ENCODE measurements at places on chromosomes 5 and 9.
A peak's percentile ranks its signal among the peaks of the same experiment; 100 is the strongest.

DNA sequence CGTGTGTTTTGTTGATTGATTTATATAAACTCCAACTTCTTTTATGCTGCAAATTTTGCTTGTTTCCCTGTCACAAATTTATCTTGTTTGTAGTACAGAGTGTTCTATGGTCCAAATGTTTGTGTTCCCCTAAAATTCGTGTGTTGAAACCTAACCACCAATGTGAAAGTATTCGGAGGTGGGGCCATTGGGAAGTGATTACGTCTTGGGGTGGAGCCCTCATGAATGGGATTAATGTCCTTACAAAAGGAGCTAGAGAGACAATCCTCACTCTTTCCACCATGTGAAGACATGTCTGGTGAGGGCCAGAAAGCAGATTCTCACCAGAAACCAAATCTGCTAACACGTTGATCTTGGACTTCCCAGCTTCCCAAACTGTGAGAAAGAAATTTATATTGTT is 262.0 kb downstream of the MAN2A1 start:
- no peak for DNase-seq

- DNase-seq = no peak
Measured at GRCh38 chr5:113024076-113024697, 47.6 kb downstream of the DCP2 start.

DNA sequence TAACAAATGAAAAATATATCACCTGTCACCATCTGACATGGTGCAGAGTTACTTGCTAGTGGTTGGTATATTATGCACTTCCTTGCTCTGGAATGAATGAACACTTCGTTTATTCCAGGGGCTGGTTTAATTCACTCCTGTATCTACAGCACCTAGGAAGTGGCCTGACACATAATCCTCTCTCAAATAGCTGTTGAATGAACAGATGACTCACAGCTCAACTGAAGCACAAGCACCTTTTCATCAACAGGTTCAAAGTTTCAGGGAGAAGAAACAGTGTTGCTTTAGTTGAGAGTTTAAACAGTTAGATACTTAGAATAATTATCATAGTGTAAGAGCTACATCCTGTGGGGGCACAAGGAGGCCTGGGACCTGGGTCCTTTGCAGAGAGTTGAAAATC is 135.0 kb upstream of the DAP start:
- no peak for DNase-seq

DNA sequence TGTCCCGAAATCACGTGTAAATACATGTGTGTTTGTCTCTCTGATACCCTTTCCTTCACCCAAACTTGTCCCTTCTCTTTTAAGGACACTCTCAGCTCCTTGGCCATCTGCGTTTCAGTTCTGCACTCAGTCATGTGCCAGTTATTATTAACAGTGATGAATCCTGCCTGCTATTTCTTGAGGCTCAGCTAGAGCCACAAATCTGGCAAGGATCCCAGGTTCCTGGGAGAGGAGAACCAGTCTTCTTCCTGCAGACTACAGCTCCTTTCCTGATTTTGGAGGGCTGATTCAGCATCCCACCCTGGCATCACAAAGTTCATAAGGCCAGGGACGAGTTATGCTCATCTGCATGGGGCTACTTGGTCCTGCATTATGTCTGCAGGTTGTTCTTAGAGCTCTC is 5.6 kb downstream of the MAMDC2 start:
- DNase-seq = no peak

DNA sequence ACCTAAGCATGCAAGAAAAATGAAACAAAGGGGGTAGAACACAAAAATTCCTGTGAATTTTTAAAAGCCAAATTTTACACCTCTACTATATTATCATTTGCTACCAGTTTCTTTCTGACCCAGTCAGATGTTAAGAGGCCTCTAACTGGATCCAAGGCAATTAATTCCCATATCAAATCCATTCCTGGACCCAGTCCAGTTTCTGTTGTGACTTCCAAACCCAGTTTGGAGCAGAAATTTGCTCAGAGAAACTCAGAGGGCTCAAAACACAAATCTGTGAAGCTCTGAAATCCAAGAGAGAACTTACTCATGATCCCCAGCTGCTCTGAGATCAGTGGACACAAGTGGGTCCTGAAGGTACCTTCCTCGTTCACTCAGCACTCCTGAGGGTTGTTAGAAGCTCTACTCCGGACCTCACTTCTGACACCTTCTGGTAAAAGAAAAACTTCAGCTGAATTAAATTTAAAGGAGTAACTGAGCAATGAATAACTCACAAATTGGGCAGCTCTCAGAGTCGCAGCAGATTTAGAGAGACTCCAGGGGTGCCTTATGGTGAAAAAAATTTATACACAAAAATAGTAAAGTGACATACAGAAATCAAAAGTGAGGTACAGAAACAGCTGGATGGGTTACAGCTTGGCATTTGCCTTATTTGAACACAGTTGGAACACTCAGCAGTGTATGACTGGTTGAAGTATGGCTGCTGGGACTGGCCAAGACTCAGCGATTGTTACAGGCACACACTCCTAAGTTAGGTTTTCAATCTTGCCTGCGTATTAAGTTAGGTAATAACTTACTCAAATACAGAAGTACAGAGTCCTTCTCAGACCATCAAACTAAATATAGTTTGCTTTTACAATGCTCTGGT is 32.4 kb downstream of the INSL4 start:
- no peak for DNase-seq

GRCh38 chr9:106286249-106286648 is 576.7 kb upstream of the ZNF462 start:
- DNase-seq = no peak

GRCh38 chr9:4463824-4464223 is 26.4 kb upstream of the SLC1A1 start:
- DNase-seq = no peak

DNA sequence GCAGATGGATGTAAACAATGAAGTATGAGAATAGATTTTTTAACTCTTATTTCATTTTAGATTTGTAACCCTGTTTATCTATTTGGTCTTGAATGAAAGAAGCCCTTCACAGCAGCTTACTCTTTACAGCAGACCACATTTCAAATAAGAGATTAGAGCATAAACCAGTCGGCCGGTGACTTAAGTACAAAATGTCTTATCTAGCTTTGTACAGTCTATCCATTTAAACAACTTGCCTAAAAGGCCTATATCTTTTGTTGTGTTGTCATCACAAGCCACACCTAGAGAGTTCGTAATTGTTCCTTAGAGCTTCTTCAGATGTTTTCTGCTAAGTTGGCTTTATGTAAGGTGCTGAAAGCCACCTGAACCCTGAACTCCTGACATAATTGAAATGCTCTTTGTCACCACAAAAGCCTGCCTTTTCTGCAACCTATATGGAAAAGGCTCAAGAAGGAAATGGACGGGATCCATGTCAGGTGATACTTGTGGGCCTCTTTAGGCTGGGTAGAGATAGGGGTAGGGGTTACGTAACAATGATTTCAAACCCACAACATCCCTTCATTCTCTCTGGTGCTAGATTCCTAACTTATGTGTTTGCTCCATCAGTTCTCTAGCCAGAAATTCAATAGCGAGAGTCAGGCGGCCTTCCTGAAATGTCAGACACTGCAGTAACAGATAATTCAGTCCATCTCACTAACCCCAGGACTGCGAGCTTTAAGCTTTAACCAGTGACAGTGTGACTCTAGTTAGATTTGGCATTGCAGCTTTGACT is 162.5 kb downstream of the CD180 start:
- DNase-seq = no peak

- DNase-seq = no peak
Measured at GRCh38 chr5:68177676-68178075, 37.9 kb upstream of the PIK3R1 start.

DNA sequence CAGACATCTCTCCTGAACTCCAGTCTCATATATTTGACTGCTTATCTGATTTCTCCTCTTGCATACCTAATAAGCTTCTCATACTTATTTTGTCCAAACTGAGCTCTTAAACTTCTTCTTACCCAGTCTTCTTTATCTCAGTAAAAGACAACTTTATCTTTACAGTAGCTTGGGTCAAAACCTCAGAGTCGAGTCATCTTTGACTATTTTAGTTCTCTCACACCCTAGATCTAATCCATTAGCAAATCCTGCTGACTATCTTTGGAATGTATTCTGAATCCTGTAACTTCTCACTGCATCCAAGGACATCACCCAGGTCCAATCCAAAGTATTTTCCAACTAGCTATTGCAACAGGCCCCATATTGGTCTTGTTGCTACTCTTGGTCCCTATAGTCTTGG is 11.8 kb upstream of the JAK2 start:
- DNase-seq = no peak

DNA sequence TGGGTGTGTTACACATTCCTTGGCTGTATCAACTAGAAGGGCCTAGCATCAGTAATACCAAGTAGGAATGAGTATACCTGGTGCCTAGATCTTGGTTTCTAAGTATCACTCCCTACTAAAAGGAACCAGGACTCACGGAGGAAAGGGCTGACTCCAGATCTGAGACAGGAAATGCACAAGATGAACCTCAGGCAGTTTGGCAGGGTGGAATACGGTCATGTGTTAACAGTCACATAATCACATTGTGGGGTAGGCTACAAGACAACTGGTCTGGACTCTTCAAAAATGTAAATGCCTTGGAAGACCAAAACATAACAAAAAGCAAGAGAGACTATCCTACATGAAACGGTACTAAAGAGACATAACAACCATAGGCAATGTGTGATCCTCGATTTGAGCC is 158.8 kb downstream of the CRB2 start:
- no peak for DNase-seq

DNA sequence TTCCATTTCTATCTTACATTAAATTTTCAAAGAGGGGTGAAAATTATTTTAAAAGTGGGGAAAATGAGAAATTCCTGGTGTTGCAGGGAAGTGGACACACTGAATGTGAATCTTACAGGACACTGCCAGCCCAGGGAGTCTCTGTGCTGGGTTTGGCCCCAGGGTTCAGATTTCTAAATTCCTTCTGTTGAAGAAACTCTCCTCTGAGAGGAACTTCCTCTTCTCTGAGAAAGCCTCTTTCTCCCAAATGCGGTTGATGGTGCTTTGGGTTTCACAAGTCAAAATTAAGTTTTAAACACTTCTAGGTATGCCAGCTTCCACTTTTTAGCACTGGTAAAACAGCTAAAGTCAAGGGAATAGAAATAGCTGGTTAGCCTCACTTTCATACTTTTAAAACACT is 317.9 kb upstream of the ITGA1 start:
- DNase-seq = no peak

- DNase-seq = no peak
Measured at GRCh38 chr9:38376021-38376670, 16.4 kb upstream of the ALDH1B1 start.

DNA sequence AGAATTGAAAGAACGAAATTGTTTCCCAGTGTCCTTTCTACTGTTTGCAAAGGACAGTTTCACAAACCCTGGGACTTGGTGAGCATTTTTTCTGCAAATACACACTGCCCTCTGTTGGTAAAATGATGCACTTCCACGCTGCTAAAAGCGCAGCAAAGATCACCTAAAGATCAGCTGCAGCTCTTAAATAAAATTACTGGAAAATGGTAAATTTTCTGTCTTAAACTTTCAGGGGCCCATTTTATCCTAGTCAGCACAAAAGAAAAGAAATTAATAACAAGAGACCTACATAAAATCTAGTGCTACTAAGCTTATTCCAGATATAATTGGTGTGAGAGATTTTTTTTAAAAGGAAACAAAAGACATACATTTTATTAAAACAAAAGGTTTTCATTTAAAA is 566.0 kb downstream of the CAAP1 start:
- peak; percentile 25 for DNase-seq

DNA sequence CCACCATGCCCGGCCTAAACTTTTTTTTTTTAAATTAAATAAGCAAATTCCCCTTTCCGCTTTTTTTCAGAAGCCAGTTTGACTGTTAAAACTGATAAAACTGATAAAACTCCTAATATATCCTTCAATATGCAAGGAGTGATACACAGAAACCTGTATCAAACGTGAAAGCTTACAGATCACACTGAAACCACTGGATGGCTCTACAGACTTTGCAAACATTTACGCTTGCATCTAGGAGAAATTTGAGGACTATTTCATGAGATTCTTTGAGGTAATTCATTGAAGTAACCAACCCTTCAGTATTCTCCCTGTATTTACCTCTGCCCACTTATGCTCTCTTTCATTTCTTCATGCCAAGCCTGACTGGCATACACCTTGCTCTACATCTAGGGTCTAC is 40.6 kb upstream of the CHD1 start:
- DNase-seq = no peak

DNA sequence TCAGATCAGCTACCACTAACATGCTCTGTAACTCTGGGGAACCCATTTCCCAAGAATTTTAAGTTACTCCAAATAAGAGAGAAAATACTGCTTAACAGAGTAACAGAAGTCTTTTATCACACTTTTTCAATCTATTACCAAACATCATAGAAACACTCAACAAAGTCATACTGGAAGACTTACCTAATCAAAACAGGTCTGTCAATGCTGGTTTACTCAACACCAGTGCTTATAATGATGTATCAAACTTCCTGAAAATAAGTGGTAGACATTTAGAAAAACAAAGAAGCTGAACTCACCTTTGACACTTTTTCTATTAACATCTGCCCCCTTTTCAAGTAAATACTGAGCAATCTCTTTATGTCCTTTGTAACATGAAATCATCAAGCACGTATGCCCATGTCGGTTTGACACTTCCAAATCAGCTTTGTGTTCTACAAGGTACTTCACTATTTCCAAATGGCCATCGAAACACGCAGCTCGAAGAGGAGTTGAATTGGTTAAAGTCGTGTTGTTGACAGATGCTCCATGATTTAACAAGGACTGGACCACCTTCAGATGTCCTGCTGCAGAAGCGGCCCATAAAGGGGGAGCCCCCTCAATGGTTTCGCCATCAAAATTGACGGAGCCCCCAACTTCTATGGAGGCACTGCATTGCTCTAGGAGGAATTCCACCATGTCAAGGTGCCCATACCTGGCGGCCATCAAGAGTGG is 1.8 kb downstream of the FEM1C start:
- DNase-seq = no peak

- DNase-seq = no peak
Measured at GRCh38 chr5:175561085-175561484, 82.7 kb downstream of the SFXN1 start.

DNA sequence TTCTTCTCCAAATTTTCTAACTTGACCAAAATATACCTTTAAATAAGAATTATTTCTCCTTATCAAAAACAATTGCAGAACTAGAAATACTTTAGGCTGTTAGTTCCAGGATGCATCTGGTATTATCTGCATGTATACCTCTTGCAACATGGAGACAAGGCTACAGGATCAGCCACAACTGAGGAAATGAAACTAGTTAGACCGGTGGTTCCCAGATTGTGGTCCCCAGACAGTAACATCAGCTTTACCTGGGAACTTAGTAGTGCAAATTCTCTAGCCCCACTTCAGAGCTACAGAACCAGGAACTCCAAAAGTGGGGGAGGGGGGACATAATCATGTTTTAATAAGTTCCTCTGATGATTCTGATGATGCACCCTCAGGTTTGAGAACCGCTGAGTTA is 61.6 kb upstream of the C9orf72 start:
- no peak for DNase-seq
